ENCODE measurements at places on chromosomes 6 and 20. TPM values are rescaled to one million over a fixed set of nuclear protein-coding genes. Genes with fewer than 3 reads are reported as not detected.

DNA sequence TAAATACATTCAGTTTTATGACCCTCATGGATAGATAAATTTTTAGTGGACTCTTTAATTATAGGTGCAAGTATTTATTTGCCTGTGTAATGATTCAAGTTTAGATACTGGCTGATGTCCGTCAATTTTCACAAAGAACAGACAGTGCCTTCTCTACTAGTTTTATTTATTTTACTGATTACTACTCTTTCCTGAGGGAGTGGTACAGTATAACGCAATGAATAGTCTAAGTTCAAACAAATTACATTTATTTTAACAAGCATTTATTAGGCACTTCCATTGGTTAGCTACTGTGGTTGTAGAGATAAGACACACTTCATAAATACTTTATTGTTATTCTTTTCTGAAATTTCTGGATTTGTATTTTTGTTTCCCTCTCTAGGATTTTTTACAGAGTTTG lies 74.3 kb downstream of the ADGRG6 start:
- no peak for DNase-seq

GRCh38 chr6:108080010-108080780 lies 5.7 kb upstream of the OSTM1 start:
- DNase-seq: no peak

Gene WFDC10B
- total RNA-seq: 1.9 TPM

DNA sequence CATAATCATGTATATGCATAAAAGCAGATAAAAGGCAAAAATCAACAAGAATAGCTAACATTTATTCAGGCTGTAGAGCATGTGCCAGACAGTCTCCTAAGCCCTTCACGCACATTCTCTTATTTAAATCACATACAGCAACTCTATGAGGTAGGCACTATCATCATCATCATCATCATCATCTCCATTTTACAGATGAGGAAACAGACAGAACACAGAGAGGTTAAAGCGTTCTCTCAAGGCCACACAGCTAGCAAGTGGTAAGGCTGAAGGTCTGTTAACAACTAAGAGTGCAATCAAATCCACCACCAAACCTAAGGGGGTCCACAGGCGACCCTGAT lies 857 bp upstream of the PLEKHG1 start:
- DNase-seq: no peak

Gene PNPLA1
- total RNA-seq: 0.21 TPM

GRCh38 chr6:75188221-75188925 lies 17.5 kb downstream of the COL12A1 start:
- no peak for DNase-seq

Gene MLN
- not detected for total RNA-seq

All from ureter (tissue), 1 donor.